Cardiac ventricle fibroblast (primary cell): ENCODE measurements at places on chromosomes 7 and 10. TPM values are rescaled to one million over a fixed set of nuclear protein-coding genes. Genes with fewer than 3 reads are reported as not detected.

The CH25H gene
- 0.69 TPM in 1 of 2 replicates, not detected in the other for total RNA-seq

The SORCS1 gene
- not detected in 2 replicates for total RNA-seq

The OGA gene
- total RNA-seq, result 44.5 and 50.9 TPM in 2 replicates

The FAM180A gene
- 1.3 and 1.8 TPM in 2 replicates for total RNA-seq

The LDB3 gene
- total RNA-seq, result 0.10 and 0.31 TPM in 2 replicates

The FGL2 gene
- 0.54 and 0.75 TPM in 2 replicates for total RNA-seq

The MSMB gene
- not detected in 2 replicates for total RNA-seq

The TRPV5 gene
- not detected in 2 replicates for total RNA-seq

The OR2A42 gene
- 0.12 TPM in 1 of 2 replicates, not detected in the other for total RNA-seq

The ZNF786 gene
- 4.7 and 5.2 TPM in 2 replicates for total RNA-seq

The CDH23 gene
- total RNA-seq, result 0.31 and 1.6 TPM in 2 replicates

The PNLIPRP2 gene
- total RNA-seq, result not detected in 2 replicates

The ABCC2 gene
- total RNA-seq, result 1.4 and 1.8 TPM in 2 replicates

The VAX1 gene
- not detected in 2 replicates for total RNA-seq

The UPK3B gene
- not detected in 2 replicates for total RNA-seq

The HOXA7 gene
- not detected in 2 replicates for total RNA-seq

The GSDME gene
- total RNA-seq, result 12.0 and 14.9 TPM in 2 replicates

The PAPOLB gene
- total RNA-seq, result 0.24 TPM in 1 of 2 replicates, not detected in the other

The TMEM120A gene
- total RNA-seq, result 9.8 and 15.7 TPM in 2 replicates

The PIP gene
- total RNA-seq, result not detected in 2 replicates

The MEIG1 gene
- not detected in 2 replicates for total RNA-seq

The HMX2 gene
- not detected in 2 replicates for total RNA-seq

The IFIT2 gene
- total RNA-seq, result 4.2 and 5.6 TPM in 2 replicates

The GBX1 gene
- total RNA-seq, result not detected in 2 replicates

The HTR5A gene
- total RNA-seq, result not detected in 2 replicates

The NXPH1 gene
- not detected in 2 replicates for total RNA-seq

The SLC26A3 gene
- not detected in 2 replicates for total RNA-seq

The DYDC1 gene
- total RNA-seq, result not detected in 2 replicates

The LOXL4 gene
- total RNA-seq, result 3.9 and 4.6 TPM in 2 replicates

The ASIC3 gene
- 0.37 TPM in 1 of 2 replicates, not detected in the other for total RNA-seq

The TAS2R3 gene
- total RNA-seq, result 0.54 and 0.69 TPM in 2 replicates

The PHKG1 gene
- 0.24 and 1.1 TPM in 2 replicates for total RNA-seq

The DLX6 gene
- total RNA-seq, result not detected in 2 replicates

The TDRD1 gene
- total RNA-seq, result 1.2 and 1.7 TPM in 2 replicates

The C1QL3 gene
- not detected in 2 replicates for total RNA-seq

The ITIH2 gene
- total RNA-seq, result 0.05 and 0.12 TPM in 2 replicates

The MOGAT3 gene
- not detected in 2 replicates for total RNA-seq

The PALD1 gene
- 2.8 and 2.9 TPM in 2 replicates for total RNA-seq

The POP7 gene
- 22.4 and 26.2 TPM in 2 replicates for total RNA-seq

The TMEM196 gene
- total RNA-seq, result not detected in 2 replicates

The PON3 gene
- total RNA-seq, result 0.12 and 0.39 TPM in 2 replicates
